NCI-H524 treated with DMSO at 0.1 percent for 48 hours (cell line): ENCODE measurements at places on chromosomes 13 and 19.

DNA sequence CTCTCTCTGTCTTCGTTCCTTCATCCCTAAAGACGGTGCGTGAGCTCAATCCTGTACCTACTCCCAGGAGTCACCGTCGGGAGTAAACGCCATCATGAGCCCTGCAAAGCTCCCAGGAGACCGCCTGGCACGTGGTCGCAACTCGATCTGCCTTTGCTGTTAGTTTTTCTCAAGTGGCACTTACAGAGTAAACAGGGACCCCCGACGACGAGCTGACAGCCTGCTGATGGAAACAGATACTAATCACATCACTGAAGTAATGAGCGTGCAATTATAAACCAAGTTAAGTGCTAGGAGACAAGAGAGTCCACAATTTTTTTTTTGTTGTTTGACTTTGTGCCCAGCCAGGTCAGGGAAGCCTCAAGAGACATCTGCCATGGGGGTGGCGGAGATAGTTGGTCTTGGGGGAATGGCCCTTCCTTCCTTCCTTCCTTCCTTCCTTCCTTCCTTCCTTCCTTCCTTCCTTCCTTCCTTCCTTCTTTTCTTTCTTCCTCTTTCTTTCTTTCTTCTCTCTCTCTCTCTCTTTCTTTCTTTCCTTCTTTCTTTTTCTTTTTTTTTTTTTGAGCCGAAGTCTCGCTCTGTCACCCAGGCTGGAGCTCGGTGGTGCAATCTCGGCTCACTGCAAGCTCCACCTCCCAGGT, 23.6 kb downstream of the CACNG6 start:
- DNase-seq: no peak

- DNase-seq: no peak
These were observed 4.2 kb upstream of the SPACA6 start for GRCh38 chr19:51688671-51689571.

DNA sequence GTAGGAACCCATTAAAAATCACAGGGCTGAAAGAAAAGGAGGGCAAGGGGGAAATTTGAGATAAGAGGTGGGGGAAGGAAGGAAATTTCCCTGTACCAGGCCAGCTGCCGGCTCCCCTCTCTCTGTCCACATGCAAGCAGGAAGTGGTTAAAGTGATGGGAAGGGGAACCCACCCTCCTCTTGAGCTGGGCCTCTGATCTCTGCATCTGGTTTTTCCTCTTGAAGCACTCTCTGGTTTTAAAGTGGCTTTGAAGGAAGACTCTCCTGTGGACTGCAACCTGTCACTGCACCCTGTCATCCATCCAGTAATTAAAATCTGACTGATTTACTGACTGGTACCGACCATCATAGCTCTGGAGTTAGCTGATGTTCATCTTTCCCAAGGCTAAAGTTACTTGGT, 239.6 kb downstream of the TSHZ3 start:
- DNase-seq: no peak

DNA sequence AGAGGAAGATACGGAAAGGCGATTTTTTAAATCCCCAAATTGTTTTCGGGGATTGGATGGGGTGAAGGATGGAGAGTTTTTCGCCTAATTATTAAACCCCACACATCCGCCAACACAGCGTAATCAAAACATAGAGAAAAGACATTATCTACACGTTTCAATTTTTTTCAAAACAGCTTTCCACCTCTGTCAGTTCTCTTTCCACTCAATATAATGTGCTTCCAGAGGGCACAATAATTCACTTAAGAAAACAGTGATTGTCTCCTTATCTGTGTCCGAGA, 435 bp upstream of the OBI1 start:
- no peak for DNase-seq

DNA sequence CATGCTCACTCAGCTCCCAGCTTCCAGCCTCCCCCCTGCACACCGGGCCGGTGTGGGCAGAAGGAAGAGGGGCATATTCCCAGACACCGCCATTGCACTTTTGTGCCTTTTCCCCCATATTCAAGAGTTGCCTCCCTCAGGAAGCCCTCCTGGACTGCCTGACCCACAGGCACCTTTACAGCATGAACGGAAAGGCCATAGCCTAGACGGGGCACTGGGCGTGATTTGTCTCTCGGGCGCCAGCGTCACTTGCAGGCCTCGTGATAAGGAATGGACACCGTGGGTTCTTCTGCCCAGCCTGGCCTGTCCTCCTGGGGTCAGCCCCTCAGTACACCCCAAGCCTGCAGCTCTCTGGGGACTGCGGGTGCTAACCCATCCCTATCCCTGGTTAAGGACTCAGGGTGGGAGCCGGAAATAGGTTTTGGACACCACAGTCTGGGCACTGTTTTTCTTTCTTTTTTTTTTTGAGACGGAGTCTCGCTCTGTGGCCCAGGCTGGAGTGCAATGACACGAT, 933 bp upstream of the UQCR11 start:
- DNase-seq: no peak

GRCh38 chr13:109785141-109785891, 1.1 kb downstream of the IRS2 start:
- no peak for DNase-seq

DNA sequence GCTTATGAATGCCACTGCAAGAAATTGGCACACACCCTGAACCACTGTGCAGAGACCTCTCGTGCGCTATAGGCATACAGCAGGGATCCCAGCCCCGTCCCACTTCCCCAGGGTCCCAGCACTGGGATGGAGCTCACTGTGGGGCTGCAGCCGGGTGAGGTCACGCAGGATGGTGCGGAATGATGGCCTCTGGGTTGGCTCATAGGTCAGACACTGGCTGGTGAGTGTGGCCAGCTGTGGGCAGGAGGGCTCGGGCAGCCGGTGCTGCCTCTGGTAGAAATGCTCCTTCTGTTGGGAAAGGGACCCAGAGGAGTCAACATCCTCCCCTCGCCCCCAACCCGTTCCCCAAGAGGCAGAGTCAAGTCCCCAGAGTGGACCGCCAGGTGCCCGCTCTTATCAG, 17.0 kb upstream of the ICAM3 start:
- no peak for DNase-seq

DNA sequence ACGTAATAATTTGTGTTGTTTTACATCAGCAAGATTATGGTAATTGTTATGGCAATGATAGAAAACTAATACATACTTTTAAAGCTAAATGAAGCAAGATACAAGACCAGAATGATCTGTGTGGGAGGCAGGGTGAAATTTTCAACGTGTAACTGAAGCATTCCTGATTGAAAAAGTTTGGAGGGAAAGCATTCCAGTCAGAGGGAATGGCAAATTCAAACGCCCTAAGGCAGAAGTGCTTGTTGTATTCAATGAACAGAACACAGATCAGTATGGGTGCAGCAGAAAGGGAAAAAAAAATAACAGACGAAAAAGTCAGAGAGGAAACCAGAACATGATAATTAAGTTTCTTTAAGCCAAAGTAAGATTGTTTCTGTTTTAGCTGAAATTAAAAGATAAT, 928.5 kb upstream of the SLITRK1 start:
- DNase-seq: no peak

DNA sequence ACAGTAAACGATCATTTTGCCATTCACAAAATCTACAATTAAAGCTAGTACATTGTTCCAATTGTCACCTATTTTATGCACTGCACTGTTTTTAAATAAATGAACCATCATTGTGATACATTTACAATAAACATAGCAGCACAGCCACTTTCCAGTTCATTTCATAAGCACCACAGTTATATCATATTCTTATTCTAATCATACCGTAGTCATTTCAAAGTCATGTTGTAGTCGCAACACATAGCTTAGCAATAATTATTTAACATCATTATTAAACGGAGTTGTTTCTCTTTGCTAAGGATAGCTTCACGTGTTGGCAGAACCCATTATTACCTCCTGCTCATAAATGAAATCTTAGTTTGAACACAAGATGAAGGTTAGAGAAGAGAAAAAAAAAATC, 2.2 kb upstream of the PCDH9 start:
- no peak for DNase-seq

DNA sequence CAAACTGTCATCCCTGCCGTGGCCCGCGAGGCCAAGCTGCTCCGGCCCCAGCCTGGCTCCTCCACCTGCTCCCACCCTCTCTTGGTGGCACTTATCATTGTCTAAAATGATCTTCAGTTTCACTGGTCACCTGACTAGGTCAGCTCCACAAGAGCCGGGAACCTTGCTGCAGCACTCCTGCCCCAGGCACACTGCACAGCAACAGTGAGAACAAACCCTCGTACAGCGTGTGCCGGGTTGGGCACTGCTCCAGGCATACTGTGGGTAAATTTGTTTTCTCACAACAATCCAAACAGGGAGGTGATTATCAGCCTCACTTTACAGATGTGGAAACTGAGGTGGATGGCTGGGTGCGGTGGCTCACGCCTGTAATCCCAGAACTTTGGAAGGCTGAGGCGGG, 8.9 kb downstream of the DEDD2 start:
- DNase-seq: no peak

DNA sequence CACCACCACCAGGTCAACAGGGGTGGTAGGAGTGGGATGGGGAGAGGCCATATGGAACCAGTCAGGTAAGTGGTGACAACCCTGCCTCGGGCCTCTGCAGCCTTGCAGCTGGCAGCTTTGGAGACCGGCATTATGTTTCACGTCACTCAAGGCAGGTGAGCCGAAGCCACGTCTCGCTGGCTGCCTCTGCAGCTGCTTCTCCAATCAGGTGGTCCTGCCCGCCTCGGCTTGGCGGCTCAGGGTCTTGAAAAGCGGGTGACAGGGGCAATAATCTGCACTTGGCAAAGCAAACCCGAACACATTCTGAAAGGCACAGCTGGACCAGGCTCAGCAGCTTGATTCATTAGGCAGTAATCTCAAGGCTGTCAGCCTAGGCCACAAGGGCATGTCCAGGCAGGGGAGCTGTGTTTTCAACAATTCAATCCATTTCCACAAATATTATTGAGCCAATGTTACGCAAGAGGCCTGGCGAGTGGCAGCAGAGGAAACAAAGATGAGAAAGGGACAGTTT, 77.4 kb upstream of the PCDH8 start:
- peak; percentile 51 for DNase-seq

GRCh38 chr13:50810998-50811397, 32.5 kb downstream of the DLEU7 start:
- no peak for DNase-seq

DNA sequence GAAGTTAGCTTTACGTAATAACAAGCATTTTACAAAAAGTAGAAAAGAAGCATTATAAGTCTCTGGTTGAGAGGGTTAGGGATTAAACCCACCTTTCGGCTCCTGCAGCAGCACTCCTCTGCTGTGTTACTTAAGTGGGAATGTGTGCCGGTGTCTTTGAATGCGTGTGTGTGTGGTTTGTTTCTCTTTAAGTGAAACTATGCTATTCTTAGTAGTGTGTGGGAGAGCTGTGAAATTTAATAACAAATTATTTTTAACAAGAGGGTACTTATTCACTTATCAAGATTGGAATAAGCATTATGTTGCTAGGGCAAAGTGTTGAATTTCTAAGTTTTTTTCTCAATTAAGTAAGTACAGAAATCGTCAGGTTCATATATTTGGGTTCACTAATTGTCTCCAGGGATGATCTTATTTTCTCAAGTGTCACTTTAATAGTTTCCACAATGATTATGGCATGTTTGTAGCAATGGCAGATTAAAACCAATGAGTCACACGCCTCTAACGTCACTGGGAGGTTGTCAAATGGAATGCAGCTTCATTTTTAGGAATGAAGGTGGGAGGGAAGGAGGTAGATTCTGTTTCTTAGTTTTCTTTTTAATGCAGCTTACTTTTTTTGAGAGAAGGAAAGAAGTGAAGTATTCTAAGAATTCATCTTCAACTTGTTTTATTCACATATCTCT, 151.3 kb downstream of the LMO7 start:
- no peak for DNase-seq

DNA sequence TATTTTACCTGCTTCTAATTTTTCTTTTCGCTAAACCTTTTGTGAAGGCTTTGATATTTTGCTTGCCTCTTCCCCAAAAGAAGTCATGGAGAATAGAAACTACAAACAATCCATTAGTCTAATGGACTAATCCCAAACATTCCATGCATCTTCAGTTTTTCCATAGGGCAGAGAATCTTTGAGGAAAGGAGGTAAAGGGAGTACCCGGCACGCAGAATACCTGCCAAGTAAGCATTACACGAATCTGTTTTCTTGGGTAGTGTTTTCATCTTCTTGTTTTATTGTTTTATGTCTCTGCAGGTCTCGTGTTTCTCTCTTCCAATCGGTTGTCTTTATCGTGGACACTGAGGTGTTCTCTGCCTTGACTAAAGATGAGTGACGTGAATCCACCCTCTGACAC, at the start of gene NLRP8:
TSS of gene NLRP8 (plus strand) at position 301 of the 400 bp plus-strand sequence.
- no peak for DNase-seq

DNA sequence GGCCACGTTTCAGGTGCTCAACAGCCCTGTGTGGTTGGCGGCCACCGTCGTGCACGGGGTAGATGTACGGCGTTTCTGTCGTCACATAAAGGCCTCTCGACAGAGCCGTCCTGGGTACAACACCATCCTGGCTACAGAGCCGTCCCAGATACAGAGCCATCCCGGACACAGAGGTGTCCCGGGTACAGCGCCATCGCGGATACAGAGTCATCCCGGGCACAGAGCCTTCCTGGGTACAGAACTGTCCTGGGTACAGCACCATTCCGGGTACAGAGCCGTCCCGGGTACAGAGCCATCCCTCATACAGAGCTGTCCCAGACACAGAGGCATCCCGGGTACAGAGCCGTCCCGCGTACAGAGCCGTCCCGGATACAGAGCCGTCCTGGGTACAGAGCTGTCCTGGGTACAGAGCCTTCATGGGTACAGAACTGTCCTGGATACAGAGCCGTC, 222.7 kb upstream of the SOX1 start:
- no peak for DNase-seq

DNA sequence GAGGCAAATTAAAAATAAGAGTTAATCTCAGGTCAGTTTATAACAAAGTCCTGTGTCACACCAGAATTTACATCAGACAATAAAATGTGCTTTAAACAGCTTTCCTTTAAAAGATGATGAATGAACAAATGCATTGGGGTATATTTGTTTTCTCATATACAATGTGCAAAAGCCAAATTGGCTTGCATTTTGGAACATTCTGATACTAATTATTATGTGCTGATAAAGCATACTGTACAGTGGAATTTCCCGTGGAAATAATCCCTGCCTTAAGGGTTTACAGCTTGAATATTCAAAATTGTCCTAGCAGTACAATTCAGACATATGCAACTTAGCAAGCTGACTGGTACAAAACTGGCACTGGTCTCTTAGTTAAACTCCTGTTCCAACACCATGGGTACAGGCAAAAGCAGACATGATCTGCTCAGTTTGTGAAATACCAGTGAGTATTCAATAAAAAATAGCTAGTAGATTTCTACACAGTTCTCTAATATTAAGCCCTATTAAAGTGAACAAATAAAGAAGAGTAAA, 373.4 kb downstream of the SLITRK1 start:
- no peak for DNase-seq

DNA sequence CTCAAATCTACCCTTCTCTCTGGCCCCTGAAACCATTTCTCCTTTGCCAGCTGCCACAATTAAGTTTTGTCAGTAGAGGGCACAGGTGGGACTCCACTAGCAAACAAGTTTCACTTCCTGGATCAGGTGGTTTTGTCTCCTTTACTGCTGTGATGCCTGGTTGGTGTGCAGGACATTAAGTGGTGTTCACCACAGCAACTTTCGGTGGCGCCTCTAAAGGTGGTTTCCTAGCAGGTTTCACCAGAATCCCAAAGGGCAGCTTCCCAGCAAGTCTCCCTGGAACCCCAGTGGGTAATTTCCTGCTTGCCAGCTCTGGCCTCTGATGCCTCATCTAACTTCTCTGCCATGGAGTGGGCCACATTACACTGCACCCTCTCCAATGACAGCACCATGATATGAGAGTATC, 16.6 kb downstream of the MED4 start:
- DNase-seq: no peak
